Stimulated activated CD4-positive, alpha-beta T cell treated with anti-CD3 and anti-CD28 coated beads, Interleukin-4, amount 100 ng/mL, for 4 hours (primary cell): ENCODE measurements at places on chromosomes 1 and 21.
A peak's percentile ranks its signal among the peaks of the same experiment; 100 is the strongest.

GRCh38 chr1:231972111-231972445 lies 345.5 kb downstream of the DISC1 start:
- no peak for DNase-seq

GRCh38 chr1:228837032-228837431 lies 101.8 kb downstream of the RHOU start:
- DNase-seq: no peak

DNA sequence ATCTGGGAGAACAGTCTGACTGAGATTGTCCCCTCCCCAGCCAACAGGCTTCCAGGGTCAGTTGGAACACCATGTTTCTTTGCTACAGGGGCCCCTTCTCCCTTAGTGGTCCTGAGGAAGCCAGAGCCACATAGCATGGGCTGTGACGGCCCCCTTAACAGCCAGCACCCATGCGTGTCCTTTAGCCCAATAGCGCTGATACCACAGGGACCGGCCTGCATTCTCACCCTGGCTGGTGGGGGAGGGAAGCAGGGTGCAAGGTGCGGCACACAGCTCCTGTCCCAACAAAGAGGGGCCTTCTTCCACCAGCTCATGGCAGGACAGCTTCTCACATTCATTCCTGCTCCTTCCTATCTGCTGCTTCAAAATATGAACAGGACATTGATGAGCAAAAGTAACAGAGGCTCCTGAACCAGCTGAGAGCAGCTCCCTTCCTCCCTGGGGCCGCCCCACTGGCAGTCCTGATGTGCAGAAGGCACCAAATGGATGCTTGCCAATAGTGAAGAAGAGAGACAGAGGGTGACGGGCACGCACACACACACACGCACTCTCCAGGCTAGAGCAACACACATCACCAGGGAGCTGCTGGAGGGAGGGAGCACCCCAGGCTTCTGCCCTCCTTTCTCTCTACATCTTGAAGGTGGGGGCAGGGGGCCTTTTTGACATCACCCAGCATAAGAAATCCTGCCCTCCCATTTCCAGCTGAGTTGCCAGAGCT lies 99.4 kb downstream of the CRYAA start:
- DNase-seq: no peak

DNA sequence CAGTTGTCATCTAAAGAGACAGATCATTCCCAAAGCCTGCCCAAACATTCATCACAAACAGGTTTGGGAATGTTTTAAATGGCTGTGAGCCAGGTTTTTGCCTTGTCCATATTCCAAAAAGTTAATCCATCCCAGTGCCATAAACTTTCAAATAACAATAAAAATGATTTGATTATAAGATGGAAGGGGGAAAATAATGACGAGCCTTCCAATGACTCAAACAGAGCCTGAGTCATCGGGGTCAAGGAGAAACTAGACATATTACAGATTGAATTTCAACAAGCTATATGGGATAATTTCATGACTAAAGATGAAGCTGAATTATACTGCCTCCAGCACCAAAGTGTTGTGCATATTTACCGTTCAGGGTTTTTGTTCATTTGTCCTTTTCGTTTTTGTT lies 195.8 kb upstream of the PKN2 start:
- no peak for DNase-seq

DNA sequence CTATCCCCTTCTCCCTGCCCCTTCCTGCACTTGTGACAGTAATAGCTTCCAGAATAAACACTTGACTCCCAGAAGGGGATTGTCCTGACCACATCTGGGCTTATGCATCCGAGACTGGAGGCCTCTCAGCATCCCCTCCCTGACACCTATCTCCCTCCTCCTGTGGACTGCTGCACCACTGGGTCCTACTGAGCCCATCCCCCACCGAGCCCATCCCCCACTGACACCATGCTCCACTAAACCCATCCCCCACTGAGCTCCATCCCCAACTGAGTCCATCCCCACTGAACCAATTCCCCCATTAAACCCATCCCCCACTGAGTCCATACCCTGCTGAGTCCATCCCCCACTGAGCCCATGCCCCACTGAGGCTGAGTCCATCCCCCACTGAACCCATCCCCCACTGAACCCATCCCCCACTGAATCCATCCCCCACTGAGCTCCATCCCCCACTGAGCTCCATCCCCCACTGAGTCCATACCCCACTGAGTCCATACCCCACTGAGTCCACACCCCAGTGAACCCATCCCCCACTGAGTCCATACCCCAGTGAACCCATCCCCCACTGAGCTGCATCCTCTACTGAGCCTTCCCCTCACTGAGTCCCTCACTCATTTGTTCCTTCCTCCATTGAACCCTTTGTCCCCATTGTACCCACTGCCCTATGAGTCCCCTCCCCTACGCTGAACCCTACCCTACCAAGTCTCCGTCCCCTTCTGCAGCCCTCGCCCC lies 5.6 kb downstream of the PDZK1IP1 start:
- no peak for DNase-seq

- DNase-seq: no peak
Measured at GRCh38 chr1:226560243-226560642, 11.7 kb downstream of the STUM start.

DNA sequence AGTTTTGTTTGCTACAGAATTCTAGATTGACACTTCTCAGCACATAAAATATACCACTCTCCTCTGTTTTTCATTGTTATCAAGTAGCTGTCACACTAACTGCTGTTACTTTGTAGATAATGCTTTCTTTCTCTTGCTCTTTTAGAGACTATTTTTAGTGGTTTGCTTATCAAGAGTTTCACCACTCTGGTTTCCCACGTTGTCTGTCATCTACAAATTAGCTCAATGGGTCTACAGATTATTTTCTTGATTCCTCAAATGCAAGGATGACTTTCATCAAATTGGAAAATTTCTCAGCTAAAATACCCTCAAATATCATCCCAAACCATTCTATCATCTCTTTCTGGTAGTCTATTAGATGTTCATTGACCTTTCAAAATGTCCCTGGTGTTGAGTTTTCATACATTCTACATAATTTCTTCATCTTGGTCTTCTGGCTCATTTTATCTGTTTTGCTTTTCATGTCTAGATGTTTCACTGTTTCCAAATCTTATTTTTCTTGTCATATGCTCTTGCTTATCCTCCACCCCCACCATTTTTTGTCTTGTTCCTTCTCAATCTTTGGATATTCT lies 122.5 kb downstream of the TRIM33 start:
- DNase-seq: no peak

DNA sequence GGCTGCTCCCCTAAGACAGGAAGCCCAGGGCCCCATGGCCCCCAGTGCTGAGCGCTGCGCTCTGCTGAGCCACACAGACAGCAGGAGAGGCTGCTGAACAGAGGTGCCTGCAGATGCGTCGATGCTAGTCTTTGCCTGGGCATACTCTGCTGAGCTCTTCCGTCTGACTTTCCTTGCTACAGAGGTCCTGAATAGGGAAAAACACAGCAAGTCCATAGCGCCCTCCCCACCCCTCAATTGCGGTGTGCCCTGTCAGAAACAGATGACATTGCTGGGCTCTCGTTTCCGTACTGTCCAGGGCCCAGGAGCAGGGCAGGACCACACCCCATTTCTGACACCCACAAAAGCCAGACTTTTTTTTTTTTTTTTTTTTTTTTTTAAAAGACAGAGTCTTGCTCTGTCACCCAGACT lies 252.5 kb downstream of the SDCCAG8 start:
- DNase-seq: no peak

DNA sequence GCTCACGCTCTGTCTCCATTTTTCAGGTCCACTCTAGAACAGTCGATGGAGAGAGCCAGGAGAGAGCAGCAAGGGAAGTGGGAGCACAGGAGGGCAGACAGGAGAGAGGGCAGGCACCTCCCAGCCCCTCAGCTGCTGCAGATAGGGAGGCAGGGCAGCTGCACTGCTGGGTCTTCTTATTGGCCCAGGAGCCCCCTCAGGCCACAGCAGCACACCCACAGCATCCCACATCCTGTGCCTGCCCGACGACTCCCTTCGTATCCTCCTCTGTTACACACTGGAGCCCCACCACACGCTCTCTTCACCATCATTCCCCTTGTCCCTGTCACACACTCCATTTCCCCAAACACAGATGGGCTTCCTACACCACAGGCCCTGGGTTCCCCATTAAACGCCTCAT lies 13.7 kb upstream of the ARTN start:
- no peak for DNase-seq

- DNase-seq: no peak
Measured at GRCh38 chr1:81044708-81045107, 756.0 kb upstream of the ADGRL2 start.

- peak; percentile 68 for DNase-seq
Measured at GRCh38 chr1:205775015-205775716, at the start of gene RAB29. RAB29 (minus strand) TSS chr1:205775482; CDS start chr1:205774956, 526 bp downstream.

GRCh38 chr1:106705971-106706370 lies 350.5 kb upstream of the PRMT6 start:
- no peak for DNase-seq

DNA sequence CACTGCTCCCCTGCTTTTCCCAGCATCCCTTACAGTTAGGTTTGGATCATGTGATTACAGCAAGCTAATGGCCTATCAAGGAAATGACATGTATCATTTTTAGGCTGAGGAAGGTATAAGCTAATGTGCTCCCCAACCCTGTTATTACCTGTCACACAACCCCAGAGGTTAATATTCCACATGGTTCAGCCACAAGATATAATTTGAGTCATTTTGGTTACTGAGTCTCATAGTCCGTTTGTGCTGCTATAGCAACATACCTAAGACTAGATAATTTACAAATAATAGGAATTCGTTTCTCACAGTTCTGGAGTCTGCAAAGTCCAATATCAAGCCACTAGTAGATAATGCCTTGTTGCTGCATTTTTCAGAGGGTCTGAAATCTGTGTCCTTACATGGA lies 29.1 kb upstream of the SLC16A1 start:
- no peak for DNase-seq

GRCh38 chr1:20999525-21000244 lies 177.0 kb downstream of the EIF4G3 start:
- DNase-seq: no peak

- no peak for DNase-seq
Measured at GRCh38 chr1:14759042-14759818, 160.7 kb downstream of the KAZN start.

DNA sequence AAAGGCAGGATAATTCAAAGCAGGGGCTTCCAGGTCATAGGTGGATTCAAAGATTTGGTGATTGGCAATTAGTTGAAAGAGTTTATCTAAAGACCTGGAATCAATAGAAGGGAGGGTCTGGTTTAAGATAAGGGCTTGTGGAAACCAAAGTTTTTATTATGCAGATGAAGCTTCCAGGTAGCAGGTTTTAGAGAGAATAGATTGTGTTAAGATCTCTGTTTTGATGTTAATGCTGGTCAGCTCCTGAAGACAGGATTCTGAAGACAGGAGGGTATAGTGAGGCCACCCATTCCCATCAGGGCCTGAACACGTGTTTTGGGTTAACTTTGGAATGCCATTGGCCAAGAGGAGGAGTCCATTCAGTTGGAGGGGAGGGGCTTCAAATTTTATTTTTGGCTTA lies 6.1 kb upstream of the PTBP2 start:
- no peak for DNase-seq

- no peak for DNase-seq
Measured at GRCh38 chr1:1286313-1287261, 6.4 kb downstream of the SCNN1D start.

- no peak for DNase-seq
Measured at GRCh38 chr1:116228511-116228910, 117.3 kb downstream of the MAB21L3 start.

DNA sequence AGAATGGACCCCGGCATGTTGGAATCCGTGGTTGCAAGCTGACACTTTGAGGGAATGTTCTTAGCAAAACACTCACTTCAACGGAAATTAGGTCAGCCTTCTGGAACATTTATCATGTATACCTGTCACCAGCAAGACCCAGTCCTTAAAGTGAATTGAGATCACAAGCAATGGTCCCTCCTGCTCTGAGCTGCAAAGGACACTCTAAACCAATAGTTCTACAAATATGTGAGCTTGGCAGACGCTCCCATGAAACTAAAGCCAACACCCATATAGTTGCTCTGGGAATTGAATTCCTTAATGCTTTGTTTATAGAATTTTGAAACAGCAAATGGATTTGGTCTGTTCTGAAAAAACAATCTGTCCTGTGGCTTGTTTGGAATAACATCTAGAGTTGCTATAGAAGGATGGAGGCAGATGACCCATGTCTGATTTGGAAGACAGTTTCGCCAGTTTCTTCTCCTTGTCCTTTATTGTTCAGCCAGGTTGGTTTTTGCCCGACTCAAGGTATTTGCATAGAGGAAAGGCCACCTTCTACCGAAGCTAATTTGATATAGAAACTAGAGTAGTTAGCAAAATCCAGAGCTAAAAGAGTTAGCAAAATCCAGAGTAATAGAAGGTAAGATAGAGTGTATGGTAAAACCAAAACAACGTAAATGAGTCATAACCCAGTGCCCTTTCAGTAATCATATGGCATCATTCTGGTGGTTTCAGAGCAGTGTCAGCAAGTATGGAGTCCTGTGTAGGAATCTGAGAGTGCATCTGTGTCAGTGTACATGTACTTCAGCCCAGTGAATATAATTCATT lies 236.2 kb downstream of the NFIA start:
- DNase-seq: no peak

- DNase-seq: no peak
Measured at GRCh38 chr1:19458815-19459417, 26.4 kb downstream of the CAPZB start.

- no peak for DNase-seq
Measured at GRCh38 chr1:6960291-6960811, 175.1 kb downstream of the CAMTA1 start.

- DNase-seq: no peak
Measured at GRCh38 chr1:103197216-103197615, 88.9 kb upstream of the COL11A1 start.

DNA sequence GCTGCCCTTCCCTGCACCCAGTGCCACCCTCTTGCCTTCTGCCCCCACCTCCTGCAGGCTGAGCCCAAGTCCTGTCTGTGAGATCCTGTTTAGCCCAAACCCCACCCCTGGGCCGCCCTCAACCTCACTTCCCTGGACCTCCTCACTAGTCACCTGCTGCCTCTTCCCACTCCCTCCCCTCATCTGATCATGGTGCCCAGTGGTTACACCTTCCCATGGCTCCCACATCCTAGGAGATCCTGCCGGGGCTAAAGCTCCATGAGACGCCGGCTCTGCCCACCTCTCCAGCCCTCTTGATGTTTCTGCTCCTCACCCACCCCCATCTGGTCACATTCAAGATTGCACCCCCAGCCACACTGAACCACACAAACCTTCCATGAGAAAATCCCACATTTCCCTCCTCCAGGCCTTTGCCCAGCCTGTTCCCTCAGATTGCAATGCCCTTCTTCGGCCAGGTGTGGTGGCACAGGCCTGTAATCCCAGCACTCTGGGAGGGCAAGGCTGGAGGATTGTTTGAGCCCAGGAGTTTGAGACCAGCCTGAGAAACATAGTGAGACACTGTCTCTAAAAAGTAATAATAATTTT lies 17.0 kb downstream of the TTC39A start:
- DNase-seq: no peak

GRCh38 chr1:153880962-153881361 lies 41.8 kb downstream of the GATAD2B start:
- peak; percentile 18 for DNase-seq
